Left ventricle myocardium inferior (tissue), 1 donor: ENCODE measurements at places on chromosomes 7 and 10. TPM values are rescaled to one million over a fixed set of nuclear protein-coding genes. Genes with fewer than 3 reads are reported as not detected.

The MARCHF5 gene
- total RNA-seq: 32.2 TPM

The TACR2 gene
- total RNA-seq: not detected

DNA sequence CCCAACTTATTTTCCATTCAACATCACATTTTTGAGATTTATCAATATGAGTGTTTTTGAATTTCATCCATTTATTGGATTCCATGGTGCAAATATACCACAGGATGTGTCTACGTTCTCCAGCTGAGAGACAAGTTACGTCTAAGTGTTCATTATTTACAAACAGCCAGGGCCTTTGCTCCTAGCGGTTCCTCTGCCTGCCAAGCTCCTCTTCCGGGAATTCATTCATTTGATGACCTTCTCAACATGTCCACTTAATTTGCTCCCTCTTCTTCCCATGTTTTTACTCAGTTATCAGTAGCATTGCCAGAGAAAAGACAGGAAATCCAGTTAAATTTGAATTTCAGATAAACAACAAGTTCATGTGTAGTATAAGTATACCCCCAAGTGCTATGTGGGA, 321.7 kb downstream of the PRPF18 start:
- no peak for DNase-seq

- no peak for DNase-seq
Observed at GRCh38 chr7:93228302-93228701, 2.0 kb upstream of the HEPACAM2 start.

DNA sequence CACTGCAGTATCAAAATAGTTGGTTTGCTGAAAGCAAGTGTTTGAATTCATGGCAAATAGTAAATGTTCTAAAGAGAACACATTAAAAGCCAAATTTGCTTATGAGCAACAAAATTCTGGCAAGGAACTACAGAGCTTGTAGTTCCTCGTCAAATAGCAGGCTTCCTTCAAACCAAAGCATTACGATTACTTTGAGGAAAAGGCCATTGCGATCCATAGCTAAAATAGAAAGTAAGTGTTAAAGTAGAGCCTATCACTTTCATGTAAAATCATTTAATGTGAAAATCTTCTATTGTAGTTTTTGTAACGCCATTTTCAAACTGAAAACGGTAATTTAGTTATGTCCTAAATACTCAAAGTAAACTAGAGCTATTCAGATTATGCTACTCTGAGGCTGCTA, 20.1 kb downstream of the CACNA2D1 start:
- no peak for DNase-seq

- DNase-seq: peak; percentile 80
Observed at GRCh38 chr10:79374312-79375191, 27.3 kb downstream of the PPIF start.

DNA sequence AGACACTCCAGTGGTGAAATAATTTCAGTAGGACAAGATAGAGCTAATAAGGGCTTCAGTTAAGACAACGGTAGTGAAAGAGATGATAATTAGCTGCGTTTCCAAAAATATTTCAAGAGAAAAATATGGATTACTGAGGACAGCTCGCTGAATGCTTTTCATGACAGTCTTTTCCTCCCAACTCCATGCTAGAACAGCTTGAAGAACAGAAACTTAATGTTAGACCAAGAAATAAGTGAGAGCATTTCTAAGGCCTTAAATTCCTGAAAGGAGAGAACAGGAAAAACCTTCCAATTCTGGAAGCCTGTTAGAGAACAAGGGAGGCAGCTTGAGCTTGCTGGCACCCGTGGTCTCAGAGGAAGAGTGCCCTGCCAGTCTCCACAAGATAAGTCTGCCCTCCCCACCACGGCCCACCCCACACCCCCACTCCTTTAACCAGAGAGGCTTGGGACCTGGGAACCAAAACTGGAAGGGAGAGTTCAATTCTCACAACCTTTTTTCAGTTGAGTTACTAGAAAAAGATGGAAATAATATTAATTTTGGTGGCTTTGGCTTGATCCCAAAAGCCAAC, 1148.0 kb upstream of the CELF2 start:
- no peak for DNase-seq

- no peak for DNase-seq
Observed at GRCh38 chr10:60439641-60440040, 50.0 kb upstream of the ANK3 start.

DNA sequence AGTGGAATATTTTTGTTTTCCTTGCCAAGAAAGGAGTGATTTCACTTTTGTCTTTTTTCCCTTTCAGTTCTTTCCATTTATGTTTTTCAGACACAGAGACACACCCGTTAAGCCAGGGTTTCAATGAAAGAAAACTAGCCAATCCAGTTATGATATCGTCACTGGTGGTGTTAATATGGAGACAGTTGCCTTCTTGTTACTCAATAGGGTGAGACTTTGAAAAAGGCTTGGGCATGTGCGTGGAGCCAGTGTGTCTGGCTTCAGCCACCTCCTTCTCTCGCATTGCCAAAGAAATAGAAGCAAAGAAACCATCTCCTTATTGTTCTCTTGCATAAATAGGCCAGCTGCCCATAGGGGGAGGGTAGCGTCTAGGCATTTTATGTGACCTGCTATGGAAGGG, 84.1 kb upstream of the DLX6 start:
- DNase-seq: no peak

DNA sequence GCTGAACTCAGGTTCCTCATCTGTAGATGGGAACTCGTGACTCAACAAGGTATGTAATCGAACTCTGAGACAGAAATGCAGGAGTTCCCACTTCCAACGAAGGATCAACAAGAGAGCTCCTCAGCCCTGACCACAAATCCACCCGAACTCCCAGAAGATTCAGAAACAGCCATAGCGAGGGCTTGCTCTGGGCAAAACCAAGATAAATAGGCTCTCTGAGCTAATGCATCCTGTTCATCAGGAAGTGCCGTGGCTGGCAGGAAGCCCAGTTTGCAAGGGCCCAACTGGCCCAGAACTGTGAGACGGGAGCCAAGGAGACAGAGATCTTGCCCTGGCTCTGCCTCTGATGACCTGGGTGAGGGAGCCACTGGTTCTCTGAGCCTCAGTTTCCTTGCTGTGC, 141.7 kb upstream of the PFKP start:
- peak; percentile 43 for DNase-seq

DNA sequence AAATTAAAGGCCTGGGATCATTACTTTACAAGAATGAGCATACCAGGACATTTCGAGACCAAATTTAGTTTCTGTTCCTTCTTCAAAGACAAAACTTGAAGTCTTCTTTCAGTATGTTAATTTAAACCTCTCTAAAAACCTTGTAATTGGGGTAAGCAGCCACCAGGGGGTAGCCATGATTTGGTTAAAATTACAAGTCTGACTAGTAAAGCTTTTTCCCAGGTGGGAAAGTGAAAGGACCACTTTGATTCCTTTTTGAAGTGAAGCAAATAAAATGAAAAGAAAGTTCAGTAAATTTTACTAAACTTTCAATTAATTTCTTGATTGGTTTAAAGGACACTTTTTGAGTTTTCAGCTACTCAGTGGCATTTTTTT, 294.3 kb downstream of the BBS9 start:
- no peak for DNase-seq

DNA sequence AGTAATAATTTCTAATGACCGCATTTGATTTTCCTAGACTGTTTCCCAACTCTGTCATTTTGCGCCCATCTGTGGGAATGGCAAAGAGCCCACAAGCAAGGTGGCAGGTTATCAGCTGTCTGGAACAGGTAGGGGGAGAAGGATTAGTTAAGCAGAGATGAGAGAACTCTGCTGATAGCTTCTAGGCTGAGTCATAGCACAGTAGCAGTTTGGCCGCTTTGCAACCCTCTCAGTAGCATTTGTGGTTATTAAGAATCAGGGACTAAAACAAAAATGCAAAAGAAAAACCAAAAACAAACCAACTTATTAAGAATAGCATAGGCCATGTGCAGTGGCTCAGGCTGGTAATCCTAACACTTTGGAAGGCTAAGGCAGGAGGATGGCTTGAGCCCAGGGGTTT, 602.7 kb upstream of the SORCS1 start:
- no peak for DNase-seq

DNA sequence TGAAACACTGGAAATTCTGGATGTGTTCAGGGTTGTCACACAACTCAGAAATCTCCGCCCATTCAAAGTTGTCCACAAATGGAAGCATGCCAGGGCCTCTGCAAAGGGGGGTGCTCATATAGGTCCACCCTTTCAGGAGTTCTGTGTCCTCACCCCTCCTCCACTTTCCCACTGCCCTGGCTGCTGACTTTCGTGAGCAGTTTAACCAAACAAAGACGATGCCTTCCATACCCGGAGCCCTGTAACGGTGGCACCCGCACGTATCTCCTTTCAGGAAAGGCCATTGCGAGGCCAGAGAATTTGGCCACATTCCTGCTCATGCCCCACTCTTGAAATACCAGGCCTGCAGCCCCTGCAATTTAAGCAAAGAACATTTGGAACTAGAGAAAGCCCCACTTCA, 1.4 kb downstream of the CPXM2 start:
- no peak for DNase-seq
